ENCODE measurements at places on chromosomes 1 and 21.
A peak's percentile ranks its signal among the peaks of the same experiment; 100 is the strongest.

GRCh38 chr1:117013309-117013858 lies 11.8 kb downstream of the CD101 start:
- no peak for DNase-seq

- peak; percentile 27 for DNase-seq
These were observed 83.8 kb downstream of the NIBAN1 start for GRCh38 chr1:184890539-184890973.

DNA sequence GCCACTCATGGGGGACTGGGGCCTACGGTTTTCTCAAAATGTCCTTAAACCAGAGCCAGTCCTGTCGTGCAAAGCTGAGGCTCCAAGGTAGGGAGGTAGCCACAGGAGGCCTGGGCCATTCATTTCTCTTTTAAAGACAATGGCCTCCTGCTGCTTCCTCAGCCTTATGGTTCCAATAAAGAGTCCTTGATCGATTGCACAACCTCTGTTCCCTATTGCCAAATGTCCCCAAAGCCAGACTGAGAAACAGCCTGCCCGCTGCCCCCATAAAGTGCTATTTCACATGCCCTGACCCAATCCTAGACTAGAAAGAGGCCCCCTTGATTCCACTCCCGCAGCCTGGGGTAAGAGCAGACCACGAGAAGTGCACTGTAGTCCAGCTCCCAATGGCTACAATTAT lies 166.7 kb downstream of the CLIC6 start:
- no peak for DNase-seq

DNA sequence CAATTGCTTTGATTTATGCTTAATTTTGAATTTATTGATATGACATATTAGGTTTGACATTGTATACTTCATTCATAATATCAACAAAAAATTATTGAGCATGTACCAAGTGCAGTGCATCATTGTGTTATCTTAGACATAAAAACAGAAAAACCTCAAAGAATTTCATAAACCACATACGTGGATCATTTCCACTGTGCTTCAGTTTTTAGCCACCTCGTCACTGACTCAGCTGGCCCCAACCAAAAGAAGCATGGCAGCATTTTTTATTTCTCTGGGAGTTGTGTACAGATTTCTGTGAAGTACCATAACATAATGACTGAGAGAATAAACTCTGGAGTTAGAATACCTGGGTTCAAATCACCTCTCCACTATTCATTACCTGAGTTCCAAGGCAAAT lies 95.6 kb upstream of the C1orf87 start:
- DNase-seq: no peak

GRCh38 chr21:38817371-38818324 lies 11.9 kb downstream of the ETS2 start:
- DNase-seq: no peak

DNA sequence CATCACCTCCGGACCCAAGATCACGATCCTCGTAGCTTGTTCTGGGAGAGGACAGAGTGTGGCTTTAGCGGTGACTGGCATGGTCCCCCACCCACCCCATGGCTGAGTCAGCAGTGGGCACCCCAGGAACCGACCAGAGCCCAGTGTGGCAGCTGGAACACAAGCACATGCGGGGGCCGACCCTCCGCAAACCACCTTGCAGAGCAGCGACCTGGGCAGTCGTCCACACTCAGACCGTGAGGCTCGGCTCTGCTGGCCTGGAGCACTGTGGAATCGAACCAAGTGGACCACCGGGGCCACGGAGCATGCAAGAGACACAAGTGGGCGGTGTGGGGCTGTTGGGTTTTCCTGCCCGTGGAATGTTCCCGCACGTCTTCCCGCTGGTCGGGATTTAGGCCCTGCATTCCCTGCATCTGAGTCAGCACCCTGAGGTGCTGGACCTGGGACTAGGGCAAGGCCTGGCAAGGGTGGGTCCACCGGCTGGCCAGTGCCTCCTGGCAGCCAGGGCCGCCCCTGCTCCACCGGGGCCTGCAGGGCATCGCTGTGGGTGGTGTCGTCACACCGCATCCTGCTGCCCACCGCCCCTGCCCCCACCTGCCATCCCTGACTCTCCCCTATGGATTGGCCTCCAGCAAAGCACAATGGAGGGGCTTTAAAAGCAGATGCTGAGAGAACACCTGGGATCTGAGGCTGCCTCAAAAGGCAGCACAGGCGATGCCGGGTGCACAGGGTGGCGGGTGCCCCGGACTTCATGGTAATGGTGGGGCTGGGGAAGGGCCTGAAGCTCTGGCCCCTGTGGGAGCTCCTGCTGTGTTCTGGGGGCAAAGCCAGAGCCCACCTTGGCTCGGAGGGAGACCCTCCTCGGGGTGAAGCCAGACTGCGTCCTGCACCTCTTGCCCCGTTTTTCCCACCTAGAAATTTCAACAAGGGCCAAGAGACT lies 18.5 kb downstream of the MORN1 start:
- DNase-seq: no peak

DNA sequence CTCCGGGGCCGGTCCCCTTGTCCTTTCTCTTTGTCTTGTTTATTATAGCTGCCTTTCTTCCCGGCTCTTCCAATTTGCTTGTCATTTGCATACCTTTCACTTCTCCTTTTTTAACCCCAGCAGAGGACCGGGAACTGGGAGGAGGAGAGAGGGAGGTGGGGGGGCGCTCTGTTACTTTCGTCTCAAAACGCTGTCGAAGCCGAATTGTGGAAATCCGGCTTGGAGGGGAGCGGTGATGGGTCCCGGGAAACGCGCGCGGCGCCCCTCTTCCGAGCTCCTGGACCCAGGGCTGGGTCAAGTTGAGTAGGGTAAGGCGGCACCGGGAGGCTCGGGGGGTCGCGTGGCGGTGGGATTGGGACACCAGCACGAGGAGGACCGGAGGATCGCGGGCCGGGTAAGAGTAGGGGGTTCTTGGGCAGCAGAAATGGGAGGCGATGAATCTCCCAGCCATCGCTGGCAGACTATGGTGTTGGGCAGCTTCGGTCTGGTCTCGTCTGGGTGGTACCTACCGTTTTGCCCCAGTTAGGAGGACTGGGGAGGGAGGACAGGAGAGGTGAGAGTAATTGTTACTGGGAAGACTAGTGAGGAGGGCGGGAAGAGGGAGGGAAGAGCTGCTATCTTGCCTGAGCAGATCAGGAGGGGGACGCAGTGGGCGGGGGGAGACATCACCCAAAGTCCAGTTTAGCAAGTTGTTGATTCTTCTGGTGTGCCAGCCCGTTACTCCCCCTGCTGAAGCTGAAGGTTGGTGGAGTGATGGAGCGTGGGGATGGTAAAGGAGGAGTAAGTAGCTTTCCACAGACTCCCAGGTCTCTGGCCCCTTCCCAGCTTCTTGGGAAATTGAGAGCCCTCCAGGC lies 1.5 kb downstream of the PROX1 start:
- DNase-seq: no peak

DNA sequence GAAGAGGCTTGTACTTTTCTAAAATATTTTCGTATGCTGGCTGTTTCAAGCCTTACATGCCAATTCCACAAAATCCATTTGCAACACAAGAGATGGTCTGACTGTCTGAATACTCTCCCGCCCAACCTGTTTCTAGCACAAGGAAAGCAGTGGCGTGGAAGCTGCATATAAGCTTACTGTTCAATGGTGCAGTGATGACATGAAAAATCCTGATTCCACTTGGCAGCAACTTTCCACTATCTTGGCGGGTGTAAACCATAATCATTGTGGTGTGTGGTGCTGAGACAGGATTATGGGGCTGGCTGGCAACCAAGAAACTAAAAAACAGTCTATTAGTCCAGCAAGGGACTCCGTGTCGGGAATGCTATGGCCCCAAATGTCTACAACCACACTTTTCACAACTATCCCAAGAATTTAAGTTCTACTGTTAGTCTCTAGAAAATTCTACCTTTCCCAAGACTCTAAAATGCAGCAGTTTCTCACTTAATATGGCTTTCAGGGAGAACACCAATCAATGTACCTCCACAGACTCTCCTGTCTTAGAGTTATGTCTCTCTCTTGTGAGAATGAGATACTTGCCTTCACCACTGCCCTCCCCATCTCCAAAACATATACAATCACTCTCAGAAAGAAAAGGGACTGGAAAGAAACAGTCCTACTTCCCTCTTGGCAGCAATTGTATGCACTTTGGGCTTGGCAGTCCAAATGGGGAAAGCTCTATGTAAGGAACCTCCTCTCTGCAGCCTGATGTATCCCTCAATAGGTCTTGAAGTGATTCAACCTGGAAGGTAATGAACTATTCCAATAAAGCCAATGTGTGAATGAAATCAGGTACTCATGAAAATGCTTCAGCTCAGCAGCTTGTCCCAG lies 9.5 kb downstream of the COLGALT2 start:
- DNase-seq: no peak

- DNase-seq: no peak
These were observed 61.5 kb downstream of the TNN start for GRCh38 chr1:175129182-175129581.

GRCh38 chr1:212982430-212983152 lies 32.2 kb downstream of the VASH2 start:
- DNase-seq: no peak

GRCh38 chr1:173005196-173005864 lies 45.4 kb downstream of the TNFSF18 start:
- DNase-seq: no peak

DNA sequence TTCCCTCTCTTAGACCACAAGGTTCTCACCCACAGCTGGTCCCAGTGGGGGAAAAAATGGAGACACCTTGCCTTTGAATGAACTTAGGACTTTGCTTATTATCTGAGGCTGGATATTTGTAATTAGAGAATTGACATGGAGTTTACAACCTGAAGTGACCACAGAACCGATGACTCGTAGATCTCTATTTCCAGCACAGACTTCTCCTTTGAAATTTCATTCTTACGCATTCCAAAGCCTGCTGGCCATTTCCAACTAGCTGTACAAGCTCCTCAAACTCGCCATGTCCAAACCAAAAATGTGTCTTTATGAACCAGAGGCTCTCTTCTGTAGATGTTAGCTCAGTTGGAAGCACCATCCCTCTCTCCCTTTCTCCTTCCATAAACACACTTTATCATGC lies 12.0 kb downstream of the RAB7B start:
- DNase-seq: no peak

DNA sequence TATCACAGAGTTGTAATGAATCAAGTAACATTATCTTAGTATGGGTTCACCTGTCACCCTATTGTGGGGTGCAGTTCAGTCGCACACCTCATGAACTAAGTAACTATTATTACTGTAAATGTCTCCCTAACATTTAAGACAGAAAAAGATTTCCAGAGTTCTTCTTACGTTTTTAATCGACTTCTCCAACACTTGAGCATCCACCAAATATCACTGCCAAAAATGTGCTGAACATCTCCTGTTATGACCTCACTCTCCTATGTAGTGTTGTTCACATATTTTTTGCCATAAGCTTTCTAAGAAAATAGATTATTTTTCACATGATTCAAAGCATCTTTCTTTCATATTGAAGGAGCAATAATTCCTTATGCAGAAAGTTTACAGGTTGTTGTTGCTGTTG lies 1.3 kb downstream of the TTLL7 start:
- no peak for DNase-seq

- no peak for DNase-seq
These were observed 779.7 kb downstream of the USP25 start for GRCh38 chr21:16509476-16509875.

DNA sequence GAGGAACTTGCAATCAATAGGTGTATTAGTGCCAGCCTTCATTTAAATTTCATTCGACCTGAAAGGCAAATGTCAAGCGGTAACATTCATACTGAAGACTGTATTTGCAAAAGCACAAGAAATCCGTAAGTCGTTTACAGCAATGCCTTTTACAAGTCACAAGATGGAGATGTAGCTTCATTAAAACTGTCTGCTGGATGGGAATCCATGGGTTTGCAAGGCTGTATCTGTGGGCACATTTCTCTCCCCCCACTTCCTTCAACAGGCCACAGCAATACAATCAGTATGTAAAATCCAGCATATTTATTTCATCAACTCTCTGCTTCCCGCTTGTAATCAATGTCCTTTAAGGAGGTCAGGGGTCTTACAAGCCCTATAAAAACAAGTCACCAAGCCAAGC lies 147.1 kb downstream of the SLC45A1 start:
- DNase-seq: no peak

- no peak for DNase-seq
These were observed 22.8 kb downstream of the GABPA start for GRCh38 chr21:25757531-25757930.

DNA sequence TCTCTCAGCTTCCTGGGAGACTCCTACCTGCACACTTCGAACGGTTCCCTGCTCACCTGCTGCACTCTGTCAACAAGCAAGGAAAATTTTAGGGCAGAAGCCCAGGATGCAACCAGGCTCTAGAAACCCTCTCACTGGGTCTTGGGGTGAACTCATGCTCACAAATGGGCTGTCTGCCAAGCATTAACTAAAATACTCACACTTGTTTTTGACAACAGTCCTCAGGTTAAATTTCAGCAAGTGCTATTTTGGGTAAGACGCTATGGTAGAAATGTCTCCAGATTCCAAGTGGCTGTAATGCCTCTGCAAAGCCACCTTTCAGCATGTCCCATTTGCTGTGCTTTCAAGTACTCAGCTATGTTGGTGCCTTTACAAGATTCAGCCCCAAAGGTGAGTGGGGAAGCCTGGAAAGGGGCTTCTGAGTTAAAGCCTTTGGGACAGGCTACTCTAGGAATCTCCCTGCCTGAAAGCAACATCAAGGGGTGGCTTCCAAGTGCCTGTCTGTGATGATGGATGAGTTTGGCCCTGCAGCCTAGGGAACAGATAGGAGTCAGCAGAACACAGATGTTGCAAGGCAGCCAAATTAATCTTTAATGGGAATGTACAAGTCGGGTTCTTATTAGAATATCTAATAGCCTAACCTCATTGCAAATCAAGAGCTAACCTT lies 211.9 kb upstream of the SPAG17 start:
- no peak for DNase-seq

DNA sequence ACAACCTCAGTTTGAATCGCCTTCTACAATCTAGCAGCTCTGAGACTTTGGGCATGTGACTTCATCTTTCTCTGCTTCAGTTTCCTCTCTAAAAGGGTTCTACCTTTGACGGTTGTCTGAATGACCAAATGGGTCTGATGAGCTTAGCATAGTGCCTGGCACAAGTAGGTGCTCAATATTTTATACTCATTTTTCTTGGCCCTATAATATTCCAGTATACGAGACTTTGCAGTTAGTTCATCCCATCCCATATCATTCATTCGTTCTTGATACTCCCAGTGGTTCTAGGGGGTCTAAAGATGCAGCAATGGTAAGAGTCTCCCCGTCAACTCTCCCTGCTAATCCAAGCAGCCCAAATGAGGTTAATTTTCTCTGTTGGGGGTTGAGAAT lies 67.6 kb downstream of the ALPL start:
- DNase-seq: no peak

GRCh38 chr1:154859786-154860155 lies 10.3 kb downstream of the KCNN3 start:
- no peak for DNase-seq

GRCh38 chr1:39205781-39206464 lies 1.4 kb downstream of the MACF1 start:
- DNase-seq: no peak
